Fibroblast of the aortic adventitia (primary cell): ENCODE measurements at places on chromosomes 11 and 22.

DNA sequence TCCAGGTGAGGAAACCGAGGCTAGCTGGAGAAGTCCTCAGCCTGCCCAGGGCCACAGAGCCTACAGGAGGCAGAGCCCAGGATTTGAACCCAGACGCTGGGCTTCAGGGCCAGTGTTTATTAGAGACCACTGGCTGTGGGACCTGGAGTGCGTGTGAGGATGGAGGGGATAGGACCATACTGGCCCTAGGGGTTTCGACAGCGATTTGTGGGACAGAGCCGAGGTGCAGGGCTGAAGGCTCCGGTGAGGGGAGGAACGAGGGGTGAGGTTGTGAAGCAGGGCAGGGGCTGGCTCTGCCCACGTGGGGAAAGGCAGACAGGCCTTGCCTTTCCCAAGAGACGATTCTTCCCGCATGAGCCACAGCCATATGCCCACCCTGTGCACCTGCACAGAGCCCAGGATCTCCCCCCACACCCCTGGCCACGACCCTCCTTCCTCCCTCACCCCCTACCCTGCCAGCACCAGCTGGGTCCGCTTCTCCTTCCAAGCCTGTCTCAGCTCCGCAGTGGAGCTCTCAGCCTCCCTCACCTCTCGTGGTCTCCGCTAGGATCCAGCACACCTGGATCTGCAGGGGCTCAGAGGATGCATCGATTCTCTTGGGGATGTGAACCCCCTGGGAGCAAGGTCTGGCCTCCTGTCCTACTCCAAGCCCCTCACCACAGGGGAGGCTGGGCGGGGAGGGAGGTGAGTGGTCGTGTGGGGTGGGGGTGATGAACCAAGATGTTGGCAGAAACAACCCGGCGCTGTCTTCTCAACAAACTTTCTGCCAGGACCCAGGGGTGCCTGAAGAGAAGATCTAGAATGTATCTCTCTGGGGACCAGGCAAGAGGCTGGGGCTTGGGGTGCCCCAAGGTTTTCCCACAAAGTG, 58.4 kb downstream of the RTL6 start:
- no peak for DNase-seq

DNA sequence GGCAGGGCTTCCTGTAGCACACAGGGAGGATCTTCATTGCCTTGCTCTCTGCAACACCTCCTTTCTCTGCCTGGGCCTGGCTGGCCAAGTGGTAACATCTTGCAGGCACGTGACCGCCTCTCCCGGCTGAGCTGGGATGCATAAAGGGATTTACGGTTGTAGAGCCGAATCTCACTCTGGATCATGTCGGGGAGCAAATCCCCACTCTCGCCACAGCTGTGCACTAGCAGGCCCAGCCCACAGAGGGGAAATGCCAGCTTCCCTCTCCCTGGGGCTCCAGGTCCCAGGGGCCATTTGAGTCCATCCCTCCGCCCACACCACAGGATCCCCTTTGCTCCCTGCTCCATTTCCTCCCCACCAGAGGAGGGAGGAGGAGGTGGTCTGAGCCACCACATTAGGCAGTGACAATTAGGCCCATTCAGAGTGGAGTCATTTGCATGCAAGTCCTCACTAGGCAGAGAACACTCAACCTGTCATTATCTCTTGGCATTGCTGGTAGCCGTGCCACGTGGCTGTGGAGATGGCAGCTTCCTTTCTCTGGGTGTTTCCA, 196.7 kb downstream of the DSCAML1 start:
- DNase-seq = no peak

DNA sequence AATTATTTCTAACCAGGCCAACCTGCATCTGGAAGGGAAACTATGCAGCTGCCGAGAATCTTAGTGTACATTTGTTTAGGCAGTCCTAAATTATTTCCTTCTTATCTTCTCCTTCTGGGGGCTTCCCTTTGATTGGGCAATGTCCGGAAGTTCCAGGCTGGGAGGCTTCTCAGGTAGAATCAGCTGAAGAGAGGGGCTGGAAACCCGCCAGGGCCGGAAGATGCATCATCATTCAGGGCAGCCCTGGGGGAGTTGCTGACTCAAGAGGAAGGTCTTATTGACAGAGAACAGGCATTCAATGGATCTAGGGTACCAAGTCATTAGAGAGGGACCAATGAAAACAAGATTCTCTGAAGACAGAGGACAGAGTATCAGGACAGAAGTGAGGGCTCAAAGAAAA, 150.7 kb downstream of the BLID start:
- DNase-seq = peak; percentile 59

DNA sequence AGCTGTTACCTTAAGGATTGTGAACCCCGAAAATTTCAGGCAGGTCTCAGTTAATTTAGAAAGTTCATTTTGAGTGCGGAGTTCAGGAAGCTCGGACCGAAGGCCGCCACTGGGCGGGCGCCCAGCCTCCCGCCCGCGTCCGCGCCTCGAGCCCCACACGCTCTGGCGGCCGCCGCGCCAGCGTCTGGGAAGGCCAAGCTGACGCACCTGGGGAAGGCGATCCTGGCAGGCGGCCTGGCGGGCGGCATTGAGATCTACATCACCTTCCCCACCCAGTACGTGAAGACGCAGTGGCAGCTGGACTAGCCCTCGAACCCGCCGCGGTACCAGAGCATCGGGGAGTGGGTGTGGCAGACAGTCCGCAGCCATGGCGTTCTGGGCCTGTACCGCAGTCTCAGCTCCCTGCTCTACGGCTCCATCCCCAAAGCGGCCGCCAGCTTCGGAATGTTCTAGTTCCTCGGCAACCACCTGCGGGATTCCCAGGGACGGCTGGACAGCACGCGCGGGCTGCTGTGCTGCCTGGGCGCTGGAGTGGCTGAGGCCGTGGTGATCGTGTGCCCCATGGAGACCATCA, 79.5 kb downstream of the CCDC83 start:
- DNase-seq = no peak

- no peak for DNase-seq
These were observed 43.4 kb upstream of the PITPNB start for GRCh38 chr22:27962268-27963044.
